ENCODE measurements at places on chromosomes 12 and 14. TPM values are rescaled to one million over a fixed set of nuclear protein-coding genes. Genes with fewer than 3 reads are reported as not detected.

- no peak for DNase-seq
Observed at GRCh38 chr14:26855077-26855753, 257.4 kb upstream of the NOVA1 start.

DNA sequence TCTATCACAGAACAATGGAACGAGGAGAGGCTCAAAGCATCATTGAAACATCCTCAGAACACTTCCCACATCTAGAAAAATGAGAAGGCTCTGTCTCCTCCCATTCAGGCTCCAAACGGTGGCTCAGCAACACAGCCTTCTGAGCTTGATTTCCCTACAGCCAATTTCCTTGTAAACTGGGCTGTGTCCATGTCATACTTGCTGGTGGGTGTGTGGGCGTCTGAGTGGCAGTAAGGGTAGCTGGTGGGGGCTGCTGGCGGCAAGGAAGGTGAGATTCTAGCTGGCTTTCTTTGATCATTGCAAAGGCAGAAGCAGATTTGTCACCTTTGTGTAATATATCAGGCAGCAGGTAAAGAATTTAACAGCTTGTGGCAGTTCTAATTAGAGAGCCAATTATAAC, 163.7 kb downstream of the CALM1 start:
- DNase-seq, result no peak

PIWIL1 gene
- not detected for total RNA-seq

- no peak for DNase-seq
Observed at GRCh38 chr14:70183991-70184390, 4.8 kb downstream of the SLC8A3 start.

DNAH10 gene
- not detected for total RNA-seq

DNA sequence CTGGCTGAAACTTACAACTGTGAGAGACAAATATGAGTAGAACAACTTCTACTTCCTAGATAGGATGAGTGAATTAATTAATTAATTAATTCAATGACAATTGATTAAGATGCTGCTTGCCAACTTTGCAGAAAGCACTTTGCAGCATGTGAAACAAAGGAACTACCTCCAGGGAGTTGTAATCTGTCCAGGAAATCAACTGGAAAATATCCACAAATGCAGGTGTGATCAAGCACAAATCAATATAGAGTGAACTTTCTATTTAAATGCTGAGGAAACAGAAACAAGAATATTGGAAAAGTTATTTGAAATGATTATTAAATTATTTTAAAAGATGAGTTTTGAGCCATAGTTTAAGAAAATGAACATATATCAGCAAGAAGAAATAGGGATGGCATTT, 163.9 kb upstream of the ARID2 start:
- no peak for DNase-seq

- DNase-seq, result no peak
Observed at GRCh38 chr12:29818916-29819623, 35.3 kb upstream of the TMTC1 start.

- no peak for DNase-seq
Observed at GRCh38 chr12:122813310-122813713, 21.9 kb upstream of the HIP1R start.

DNA sequence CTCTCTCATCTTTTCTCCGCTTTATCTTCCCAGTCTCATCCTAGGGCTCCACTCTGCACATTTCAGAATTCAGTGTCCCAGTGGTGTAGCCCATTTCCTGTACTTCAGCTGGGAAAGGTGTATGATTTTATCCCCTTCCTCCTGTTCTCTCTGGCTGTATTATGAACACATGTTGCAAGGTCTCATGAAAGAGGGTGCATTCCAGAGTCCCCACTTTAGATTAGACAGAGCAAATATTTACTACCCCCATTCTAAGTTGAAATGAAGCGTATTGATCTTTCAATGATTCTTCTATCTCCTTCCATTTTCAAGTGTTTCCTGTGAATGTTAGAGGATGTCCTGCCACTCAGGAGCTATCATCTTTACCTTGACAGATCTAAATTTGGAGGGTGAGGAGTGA, 123.2 kb downstream of the WIF1 start:
- no peak for DNase-seq

DNA sequence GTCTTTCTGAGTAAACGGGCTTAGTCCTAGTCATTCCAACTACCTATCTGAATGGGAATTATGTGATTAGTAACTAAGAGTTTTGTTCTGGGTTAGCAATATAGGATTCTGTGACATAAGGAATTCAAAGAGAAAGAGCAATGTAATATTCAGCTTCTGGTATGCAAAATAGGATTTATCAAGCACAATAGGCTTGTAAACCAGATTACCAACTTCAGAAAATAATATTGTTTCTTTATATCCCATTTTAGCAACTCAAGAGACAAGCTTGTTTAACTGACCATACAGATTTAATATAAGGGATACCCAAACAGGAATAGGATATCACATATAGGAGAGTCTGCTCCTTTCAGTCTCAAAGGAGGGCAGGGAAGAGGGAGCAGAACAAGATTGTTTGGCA, 240.9 kb downstream of the CEP128 start:
- DNase-seq, result no peak

GRCh38 chr14:32372154-32372553, 43.1 kb downstream of the AKAP6 start:
- no peak for DNase-seq

- DNase-seq, result no peak
Observed at GRCh38 chr12:68667896-68668295, 18.9 kb upstream of the NUP107 start.

ABCC9 gene
- total RNA-seq, result 1.1 TPM

- no peak for DNase-seq
Observed at GRCh38 chr14:55599250-55599879, 19.4 kb downstream of the KTN1 start.

SIX4 gene
- 6.4 TPM for total RNA-seq

GRCh38 chr12:5348057-5348456, 83.9 kb upstream of the NTF3 start:
- no peak for DNase-seq
